ENCODE measurements at places on chromosomes 3 and 15.

- DNase-seq = no peak
Measured at GRCh38 chr15:78509726-78510312, 2.4 kb downstream of the HYKK start.

DNA sequence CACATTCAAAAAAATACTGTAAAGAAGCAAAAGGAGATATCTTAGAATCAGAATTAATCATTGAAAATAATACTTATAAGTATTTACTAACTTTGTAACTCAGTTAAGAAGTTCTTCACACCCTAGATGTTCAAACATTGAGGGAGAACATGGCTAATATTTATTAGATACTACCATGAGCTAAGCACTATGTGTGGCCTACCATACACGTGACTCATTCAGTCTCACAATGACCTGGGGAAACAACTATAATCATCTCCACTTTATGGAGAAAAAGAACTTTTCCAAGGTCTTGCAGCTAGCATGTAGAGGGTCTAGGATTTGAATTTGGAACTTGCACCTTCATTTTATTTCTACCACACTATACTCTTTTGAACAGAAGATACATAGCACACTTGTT is 361.9 kb upstream of the CFAP20DC start:
- no peak for DNase-seq

DNA sequence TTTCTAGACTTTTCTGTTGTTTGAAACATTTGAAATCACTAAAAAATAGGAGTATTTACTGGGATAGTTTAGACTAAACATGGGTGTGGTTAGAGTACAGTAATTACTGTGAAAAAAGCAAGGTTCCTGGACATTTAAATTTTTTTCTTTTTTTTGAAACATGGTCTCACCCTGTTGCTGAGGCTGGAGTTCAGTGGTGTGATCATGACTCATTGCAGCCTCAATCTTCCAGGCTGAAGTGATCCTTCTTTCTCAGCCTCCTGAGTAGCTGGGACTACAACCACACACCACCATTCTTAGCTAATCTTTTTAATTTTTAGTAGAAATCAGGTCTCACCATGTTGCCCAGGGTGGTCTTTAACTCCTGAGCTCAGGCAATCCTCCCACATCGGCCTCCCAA is 20.4 kb upstream of the CELF6 start:
- DNase-seq = no peak

DNA sequence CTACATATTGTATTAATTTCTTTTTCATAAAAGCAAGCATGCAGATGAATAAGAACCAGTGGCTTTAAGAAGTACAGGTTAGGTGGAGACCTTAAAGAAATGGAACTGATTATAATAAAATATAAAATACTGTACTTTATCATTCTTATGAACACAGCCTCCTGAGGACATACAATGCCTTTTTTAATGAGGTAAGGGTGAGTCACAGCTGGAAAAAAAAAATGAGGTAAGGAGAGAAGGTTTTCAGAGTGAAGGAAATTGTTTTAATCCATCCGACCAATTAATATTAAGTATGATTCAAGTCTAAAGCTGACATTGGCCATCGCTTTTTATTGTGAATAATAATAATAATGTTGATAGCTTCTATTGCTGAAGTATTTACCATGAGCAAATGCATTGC is 170.3 kb upstream of the SOX2 start:
- no peak for DNase-seq

DNA sequence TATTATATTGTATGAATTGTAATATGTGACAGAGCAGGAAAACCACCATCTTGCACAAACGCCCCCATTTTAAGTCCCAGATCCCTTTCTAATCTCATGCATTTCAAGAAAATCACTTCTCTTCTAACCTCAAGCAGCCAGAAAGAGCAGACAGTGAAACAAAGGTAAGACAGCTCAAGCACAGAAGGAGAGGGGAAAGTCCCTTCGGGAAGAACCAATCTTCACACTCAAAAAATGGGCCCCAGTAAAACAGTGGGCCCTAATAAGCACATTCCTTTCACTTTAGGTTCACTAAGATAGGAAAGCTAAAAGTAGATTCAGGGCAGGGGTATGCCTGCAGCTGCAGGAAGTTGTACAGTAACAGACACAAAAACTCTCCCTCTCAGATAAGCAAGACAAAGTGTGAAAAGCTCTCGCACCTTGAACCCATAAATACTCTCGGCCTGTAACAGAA is 1268.7 kb downstream of the SI start:
- DNase-seq = no peak

GRCh38 chr3:25663869-25664811 is 567 bp downstream of the TOP2B start:
- peak; percentile 64 for DNase-seq

DNA sequence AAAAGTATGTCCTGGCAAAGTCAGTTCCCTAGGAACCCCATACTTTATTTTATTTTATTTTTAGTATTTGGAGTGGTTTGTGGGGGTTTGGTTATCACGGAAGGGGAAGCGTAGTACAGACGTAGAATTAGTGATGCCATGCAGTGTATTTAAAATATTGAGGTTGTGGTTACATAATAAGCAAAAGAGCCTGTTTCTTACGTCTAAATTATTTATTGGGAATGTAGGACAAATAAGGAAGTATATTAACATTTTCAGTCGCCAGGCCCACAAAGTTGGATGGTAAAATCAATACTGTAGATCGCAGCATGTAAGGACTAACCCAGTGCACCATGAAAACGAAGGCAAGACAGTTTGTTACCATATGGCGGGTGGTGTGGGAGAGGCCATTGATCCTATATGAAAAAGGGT is 558 bp downstream of the DTWD1 start:
- no peak for DNase-seq

DNA sequence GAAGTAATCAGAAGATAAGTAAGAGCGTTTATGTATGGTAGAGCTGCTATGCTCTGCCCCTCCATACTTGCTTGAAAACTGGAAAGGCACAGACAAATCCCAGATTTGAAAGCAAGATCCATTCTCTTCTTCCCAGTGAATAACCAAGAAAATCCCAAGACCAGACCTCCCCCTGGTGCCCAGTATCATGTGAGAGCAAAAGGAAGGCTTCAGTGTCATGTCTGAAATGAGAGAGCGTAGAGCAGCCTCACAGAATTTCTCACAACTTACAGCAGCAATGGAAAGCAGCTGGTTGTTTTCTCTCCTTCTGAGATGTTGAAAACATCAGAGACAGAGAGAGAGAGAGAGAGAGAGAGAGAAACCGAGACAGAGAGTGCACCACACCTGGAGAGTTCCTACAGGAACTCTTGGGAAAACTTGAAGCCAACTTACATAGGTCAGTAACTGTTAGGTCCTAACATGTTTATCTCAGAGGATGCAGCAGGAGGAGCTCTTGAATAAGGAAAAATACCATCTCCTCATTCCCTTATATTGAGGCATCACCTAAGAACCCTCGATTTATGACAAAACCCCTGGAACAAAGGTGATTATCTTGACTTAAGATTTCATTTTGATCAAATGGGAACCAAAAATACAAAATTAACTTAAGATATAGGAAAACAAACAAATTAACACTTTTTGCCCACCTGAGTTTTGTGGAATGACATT is 273.3 kb downstream of the NSUN3 start:
- DNase-seq = no peak

GRCh38 chr15:77225088-77225487 is 154.2 kb upstream of the TSPAN3 start:
- DNase-seq = no peak

GRCh38 chr3:149581681-149582370 is 76.0 kb downstream of the WWTR1 start:
- DNase-seq = no peak

- DNase-seq = no peak
Measured at GRCh38 chr3:191342411-191342810, 12.1 kb upstream of the UTS2B start.

DNA sequence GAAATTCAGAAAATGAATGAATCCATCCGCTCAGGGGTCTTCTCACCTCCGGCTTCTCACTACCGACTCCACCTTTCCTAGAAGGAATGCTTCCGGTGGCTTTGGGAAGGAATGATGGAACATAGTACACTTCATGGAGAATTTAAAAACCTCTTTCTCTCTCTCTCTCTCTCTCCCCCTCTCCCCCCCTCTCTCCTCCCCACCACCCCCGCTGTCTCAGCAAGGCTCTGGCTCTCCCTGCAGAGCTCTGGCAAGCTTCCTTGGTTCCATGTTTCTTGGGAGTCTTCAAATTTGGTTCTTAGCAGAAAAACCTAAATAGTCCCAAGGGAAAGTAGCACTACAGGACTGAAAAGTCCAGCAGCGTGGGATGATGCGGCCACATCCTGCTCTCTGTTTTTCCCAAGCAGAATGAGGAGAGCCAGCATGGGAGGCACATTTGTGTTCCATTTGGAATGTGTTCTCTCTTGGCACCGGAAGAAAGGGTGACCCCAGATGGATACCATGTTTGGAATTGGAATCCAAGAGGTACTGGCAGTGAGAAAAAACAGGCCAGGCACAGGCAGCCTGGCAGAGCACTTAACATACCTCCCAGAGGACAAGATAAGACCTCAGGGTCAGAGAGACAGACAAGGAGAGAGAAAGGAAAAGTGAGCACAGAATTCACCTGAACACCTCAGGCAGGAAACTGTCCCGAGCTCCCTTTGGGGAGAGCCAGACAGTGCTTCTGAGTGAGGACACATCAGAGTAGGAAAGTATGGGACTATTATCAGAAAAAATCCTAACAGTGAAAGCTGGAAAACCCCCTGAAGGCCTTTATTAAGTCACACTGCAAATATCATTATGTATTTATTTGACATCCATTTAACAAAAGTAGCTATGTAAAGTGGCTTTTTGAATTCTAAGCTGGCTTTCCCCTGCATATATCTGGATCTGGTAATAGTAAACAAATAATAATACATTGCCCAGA is at the start of gene POPDC2:
POPDC2 (minus strand) TSS at position 116 of the 967 bp plus-strand sequence. CDS start 166 bp downstream, outside the sequence.
- no peak for DNase-seq

- no peak for DNase-seq
Measured at GRCh38 chr3:2099779-2100191, 1.1 kb downstream of the CNTN4 start.

DNA sequence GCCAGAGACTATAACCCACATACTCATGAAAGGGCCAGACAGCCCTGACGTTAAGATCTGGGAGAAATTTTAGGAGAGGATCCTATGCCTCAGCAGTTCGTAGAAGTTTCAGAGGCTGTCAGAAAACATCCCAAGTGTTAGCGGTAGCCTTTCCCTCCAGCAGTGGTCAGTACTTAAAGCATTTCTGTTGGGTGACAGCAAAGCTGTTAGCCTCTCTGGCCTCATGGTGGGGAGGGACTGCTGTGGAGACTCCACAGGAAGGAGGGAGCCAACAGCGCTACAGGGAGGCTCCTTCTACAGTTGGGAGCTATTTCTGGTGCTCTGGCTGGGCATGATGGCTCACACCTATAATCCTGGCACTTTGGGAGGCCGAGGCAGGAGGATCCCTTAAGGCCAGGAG is 27.4 kb downstream of the IDH2 start:
- no peak for DNase-seq

DNA sequence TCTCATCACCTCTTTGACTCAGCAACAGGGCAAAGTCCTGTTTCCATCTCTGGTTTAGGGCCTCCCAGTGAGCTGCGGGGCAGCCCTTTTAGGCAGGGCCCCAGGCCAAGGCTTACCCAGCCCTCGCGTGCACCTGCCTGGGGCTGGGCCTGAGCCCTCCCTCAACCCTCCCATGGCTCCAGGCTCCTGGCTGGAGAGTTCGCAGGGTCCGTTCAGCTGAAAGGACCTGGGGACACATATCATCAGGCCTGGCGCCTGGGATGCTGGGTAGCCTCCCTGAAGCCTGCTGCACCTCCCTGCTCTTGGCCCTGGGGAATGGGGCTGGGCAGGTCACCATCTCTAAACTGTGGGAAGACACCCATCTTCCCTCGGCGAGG is 29.7 kb downstream of the HDAC11 start:
- DNase-seq = no peak

GRCh38 chr3:143881095-143881494 is 32.8 kb upstream of the SLC9A9 start:
- DNase-seq = no peak

DNA sequence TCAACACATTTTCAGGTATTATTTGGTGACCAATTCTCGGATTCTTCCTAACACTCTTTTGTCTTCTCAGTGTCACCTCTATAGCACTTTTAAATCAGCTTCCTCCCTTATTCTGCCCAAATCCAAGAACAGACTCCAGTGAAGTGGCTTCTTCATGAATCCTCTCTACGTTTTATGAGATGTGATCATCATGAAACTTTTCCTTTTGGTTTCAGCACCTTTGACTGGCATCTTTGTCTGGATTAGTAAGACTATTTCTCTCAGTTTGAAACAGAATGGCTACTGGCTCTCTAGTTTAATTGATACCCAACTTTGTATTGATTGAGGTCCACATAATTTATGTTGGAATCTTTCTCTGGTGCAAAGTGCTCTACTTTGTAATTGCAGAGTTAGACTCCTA is 45.6 kb downstream of the CMC1 start:
- DNase-seq = no peak

GRCh38 chr3:27623085-27623753 is 98.9 kb downstream of the EOMES start:
- no peak for DNase-seq

GRCh38 chr3:190458040-190458439 is 8.3 kb upstream of the TMEM207 start:
- no peak for DNase-seq

DNA sequence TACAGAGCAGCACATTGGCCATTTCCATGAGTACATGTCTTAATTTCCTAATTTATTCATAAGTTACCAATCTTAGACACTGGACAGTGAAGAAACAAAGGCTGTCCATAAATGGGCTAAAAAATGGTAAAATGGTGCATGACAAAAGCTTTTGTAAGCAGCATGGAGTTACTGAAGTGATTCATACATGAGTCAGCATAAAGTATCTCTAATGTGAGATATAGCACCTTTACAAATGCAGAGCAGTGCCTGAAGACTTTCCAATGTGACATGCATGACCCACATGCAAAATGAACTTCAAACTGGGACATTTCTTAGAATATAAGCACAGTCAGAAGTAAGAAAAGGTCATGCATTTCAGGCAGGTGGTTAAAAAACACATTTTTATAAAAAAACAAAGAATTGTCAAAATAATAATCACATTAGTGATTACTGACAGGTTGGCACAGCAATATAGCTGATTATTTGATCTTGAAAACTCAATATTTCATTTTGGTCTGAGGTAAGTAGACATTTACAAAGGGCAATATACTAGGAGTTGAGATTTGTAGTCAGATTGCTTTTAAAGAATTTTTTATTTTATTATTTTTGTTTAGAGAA is 299.3 kb downstream of the PLCL2 start:
- no peak for DNase-seq

- no peak for DNase-seq
Measured at GRCh38 chr3:138023754-138024153, 13.8 kb downstream of the CLDN18 start.

GRCh38 chr3:141326626-141327025 is 41.7 kb upstream of the ZBTB38 start:
- no peak for DNase-seq

GRCh38 chr3:43201581-43201980 is 84.8 kb upstream of the SNRK start:
- no peak for DNase-seq

DNA sequence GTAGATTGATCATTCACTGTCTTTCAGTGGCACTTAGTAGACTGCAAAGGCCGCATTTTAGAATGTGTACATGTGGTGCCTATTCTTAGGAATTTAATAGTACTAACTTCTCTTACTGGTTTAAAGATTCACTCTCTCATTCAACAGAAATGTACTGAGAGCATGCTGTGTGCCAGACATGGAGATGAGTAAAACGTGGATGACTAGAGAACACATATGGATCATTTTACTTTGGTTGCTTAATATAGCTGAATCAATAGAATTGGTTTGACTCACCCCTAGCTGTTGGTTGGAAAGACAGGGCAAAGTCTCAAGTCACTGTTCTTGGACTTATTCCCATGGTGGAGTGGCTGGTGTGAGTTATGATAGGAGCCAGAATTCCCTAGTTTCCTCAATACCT is 109.1 kb upstream of the TNFAIP8L3 start:
- DNase-seq = no peak

GRCh38 chr3:114496874-114497273 is 203.0 kb downstream of the TIGIT start:
- no peak for DNase-seq

Data from effector CD8-positive, alpha-beta T cell (primary cell).